ENCODE measurements at places on chromosomes 2 and 18.

- peak; percentile 94 for DNase-seq
Measured at GRCh38 chr2:212912445-212913103, 238.8 kb downstream of the IKZF2 start.

DNA sequence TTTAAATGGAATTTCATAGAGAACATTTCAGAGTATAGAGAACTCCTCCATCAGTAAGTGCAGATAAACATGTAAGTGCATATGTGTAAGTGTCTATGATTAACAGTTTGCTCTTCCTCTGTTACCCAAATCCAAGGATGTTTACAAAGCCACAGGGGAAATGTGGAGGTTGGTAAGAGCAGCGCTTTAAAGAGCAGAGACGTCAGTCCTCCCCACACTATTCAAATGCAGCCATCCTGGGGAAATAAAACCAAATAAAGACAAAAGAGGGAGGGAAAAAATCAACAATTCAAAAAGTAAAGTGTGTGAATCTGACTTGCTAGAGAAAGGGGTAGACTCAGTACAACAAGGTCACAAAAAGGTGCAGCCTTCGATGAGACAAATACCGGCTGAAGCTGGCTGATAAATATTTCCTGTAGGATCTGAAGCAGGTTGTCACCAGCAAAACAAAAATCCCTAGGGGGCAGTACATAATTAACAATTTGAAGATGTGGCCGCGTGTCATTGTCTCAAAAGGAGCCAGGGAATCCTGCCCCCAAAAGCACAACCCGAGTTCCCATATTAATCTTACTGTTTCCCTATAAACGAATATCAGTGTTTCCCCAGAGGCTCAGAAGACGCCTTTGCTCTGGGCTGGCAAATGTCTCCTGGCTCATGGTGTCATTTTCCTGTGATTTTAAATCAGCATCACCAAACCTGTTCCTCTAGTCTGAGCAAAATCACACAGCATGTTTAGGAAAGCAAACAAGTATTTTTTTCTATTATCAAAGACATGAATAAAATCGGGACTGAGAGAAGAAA is 216.5 kb downstream of the CDCA7 start:
- DNase-seq: peak; percentile 87

GRCh38 chr2:37993143-37993542 is 68.1 kb downstream of the RMDN2 start:
- no peak for DNase-seq

DNA sequence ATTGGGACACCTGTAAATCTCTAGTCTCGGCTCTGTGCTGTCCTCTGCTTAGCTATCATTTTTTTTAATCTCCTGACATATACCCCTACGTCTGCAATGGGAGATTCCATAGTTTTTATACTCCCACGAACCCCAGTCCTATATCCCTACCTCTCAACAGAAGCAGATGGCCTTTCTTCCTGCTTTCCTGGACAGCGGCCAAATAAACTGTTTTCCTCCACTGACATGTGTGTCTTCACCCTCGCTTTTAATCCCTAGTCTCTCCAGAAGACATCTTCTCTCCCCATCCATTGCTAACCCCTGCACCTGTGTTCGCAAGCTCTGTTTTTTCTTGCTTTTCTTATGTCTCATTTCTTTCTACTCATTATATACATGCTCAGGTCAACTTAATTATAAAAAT is 395.4 kb downstream of the EPHA4 start:
- DNase-seq: no peak

DNA sequence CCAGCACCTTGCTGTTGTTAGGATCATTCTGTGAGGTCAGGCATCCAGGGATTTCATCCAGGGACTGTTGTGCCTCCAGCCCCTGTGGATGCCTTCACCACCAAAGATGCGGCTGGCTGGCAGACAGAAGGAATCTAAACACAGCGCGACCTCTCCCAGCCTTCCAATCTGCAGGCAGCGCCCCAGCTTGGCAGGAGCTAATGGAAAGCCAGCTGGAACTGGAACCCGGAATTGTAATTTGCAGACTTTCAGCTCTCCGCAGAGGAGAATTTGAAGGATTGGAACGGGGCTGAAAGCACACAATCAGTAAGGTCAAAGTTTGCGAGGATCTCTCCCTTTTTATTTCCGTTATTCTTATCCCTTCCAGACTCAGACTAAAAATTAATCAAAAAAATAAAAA is 127.8 kb downstream of the TRIB2 start:
- no peak for DNase-seq
